ENCODE measurements at places on chromosomes 4 and X.

DNA sequence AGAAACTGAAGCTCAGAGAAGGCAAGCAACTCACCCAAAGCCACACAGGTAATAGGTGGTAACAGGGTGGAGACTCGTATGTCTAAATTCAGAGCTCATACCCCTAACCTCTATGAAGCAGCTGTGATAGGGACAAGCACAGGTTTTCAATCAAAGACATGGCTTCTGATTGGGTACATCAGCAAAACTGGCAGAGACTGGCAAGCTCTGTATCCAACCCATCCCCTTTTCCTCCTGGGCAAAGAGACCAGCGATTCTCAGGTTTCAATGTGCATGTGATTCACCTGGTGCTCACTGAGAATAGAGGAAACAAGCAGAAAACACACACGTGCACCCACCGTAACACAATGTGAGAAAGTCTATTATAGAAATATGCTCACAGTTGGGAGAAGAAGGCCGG lies 153.0 kb downstream of the SMIM20 start:
- no peak for DNase-seq

DNA sequence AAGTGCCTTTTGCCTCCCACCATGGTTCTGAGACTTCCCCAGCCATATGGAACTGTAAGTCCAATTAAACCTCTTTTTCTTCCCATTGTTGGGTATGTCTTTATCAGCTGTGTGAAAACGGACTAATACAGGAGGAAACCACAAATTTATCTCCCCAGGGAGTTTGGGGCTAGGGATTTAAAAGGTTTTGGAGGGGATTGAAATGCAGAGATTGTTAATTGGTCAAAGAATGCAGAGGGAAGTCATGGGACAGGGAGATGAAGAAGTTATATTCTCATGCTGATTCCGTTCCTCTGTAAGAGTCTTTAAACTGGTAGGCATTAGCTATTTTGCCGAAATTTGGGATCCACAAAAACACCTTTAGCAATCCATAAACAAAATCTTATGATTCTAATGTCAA lies 57.9 kb downstream of the TKTL2 start:
- no peak for DNase-seq

- no peak for DNase-seq
Measured at GRCh38 chr4:65943076-65943475, 272.8 kb upstream of the EPHA5 start.

GRCh38 chr4:75107755-75108612 lies 175.1 kb downstream of the PARM1 start:
- DNase-seq, result peak; percentile 35

GRCh38 chrX:34557733-34558132 lies 99.4 kb downstream of the TMEM47 start:
- no peak for DNase-seq

DNA sequence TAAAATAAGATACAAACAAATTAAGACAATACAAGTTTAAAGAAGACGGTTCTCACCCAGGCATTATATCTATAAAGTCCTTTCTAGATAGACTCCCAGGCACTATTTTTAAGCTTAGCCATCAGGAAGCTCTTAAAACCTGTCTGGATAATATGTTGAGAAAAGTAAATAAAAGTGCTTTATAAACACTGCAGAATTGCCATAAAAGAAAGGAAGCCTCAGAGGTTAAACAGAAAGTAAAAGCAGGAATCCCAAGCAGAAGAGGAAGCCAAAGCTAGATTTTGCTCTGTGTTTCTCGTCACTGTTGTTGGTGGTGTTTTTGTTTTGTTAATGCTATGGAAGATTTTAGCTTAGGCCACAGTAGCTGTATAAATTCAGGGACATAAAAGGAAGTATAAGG lies 1267.3 kb downstream of the PCDH19 start:
- DNase-seq, result no peak

DNA sequence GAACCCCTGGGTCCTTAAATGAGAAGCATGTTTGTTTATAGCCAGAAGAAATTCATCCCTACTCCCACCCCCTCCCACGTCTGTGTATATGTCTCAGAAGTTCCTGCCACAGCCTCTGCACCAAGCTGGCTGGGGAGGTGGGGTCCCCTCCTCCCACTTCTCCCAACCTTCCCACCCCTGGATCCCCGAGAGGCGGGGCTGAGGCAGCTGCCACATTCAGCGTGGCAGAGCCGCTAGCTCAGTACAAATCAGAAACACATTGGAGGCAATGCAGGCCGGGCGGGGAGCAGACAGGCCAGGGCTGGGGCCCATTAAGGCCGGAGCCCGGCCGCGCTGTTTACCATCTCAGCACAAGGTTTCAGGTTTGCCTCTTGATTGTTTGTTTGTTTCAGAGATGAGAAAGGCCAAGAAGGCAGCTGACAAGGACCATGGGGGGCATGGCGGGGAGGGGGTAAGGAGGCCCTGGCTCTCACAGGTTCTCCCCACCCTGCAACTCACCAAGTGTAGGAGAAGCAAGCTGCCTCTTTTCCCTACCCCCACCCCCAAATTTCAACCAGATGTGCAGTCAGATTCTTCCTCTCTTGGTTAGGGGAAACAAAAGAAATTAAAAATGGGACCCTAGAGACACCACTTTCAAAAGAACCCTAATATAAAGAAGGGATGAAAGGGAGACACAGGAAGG lies 22.3 kb downstream of the PJA1 start:
- no peak for DNase-seq

- no peak for DNase-seq
Measured at GRCh38 chr4:182644683-182645050, 272.5 kb downstream of the DCTD start.

- no peak for DNase-seq
Measured at GRCh38 chr4:128830906-128831503, 21.5 kb downstream of the JADE1 start.

- DNase-seq, result no peak
Measured at GRCh38 chrX:41556958-41557357, 109.8 kb downstream of the NYX start.
